A172 (cell line): ENCODE measurements at places on chromosomes 1 and 21.

DNA sequence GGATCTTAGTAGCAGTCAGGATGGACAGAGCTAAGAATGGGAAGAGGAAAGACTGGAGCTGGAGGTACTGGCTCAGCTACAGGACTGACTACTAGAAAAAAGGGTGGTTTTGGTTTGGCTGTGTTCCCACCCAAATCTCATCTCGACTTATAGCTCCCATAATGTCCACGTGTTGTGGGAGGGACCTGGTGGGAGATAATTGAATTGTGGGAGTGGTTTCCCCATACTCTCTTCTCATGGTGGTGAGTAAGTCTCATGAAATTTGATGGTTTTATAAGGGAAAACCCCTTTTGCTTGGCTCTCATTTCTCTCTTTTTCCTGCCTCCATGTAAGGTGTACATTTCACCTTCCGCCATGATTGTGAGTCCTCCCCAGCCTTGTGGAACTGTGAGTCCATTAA lies 466.5 kb upstream of the DEPDC1 start:
- DNase-seq = peak; percentile 77

GRCh38 chr1:247411621-247412327 lies 4.2 kb upstream of the NLRP3 start:
- no peak for DNase-seq

- DNase-seq = no peak
These were observed 35.0 kb upstream of the GRHL3 start for GRCh38 chr1:24284156-24284471.

DNA sequence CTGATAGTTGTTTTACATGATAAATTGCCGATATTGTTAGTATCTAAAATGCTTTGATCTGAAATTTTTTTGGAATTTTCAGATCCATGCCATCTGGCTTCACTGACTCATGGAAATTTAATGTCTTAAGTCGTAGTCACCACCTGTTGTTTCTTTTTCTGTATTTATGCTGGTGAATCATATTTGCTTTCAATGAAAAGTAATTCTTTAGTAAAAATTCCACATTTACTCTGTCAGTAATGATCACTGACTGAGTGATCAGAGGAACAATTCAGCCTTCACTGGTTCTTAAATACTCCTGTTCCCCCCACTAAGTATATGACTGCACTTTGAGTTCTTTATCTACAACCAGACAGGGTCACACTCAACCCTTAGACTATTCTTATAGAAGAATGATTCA lies 185.6 kb upstream of the NRIP1 start:
- DNase-seq = no peak

- no peak for DNase-seq
These were observed 50.4 kb upstream of the GPR37L1 start for GRCh38 chr1:202072211-202072765.

DNA sequence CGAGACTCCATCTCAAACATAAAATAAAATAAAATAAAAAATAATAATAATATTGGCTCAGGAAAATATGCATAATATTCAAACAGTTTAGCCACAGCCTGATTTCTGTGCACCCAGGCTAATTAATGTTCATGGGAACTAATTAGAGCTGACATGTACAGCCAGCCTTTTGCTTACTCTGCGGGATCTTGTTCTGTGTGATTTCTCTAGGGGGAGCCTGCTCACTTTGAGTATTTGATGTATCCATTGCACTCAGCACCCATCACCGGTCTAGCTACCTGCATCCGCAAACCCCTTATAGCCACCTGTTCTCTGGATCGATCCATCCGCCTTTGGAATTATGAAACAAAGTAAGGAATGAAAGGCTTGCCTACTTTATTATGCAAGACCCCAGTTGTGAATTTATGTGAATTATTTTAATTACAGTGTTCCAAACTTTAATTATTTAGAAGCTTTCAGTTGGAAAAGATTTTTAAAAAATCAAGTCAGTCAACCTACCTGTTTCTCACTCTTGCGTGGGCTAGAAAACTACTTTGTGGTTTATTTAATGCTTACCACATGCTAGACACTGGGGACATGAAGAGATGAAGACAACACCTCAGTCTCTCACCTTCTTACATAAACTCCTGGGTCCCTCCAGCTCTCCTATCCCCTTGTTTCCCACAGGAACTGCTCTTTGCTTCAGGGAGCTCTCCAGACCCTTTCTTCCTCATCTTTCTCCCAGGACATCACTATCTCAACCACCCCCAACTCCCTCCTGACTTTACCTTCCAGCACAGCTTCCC lies 25.4 kb downstream of the CFAP57 start:
- DNase-seq = no peak

DNA sequence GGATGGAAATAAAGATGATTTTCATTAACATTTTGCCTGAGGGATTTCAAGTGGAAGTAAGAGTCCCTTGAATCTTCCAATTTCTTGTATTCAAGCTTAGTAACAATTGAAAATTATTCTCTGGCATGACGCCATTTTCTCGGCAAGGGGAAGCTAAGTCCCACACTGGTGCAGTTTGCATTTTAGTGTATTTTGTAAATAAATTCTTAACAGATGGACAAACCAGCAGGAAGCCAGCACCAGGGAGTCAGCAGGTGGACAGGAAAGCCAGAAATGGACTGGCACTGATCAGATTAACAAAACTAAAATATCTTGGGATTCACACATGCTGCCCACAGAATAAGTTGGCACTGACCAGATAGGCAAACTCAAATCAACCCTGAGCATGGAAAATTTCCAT lies 311.3 kb downstream of the LRRIQ3 start:
- no peak for DNase-seq

- no peak for DNase-seq
These were observed 182.7 kb downstream of the AJAP1 start for GRCh38 chr1:4837031-4837600.

- DNase-seq = no peak
These were observed 19.5 kb upstream of the CYP4X1 start for GRCh38 chr1:47003896-47004403.

DNA sequence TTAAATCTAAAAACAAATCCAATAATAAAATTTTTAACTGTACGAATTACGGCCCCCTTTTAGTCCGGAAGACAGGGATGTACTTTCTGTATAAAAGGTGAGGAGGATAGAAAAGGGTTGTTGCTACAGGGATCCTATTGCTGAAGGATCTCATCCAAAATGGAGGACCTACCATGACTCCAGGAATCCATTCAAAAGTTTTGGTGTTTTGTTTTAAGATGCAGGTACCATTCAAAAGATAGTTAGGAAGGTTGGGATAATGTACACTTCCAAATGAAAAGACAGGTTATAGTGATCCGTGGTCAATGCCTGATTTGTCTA lies 1.3 kb upstream of the ENAH start:
- DNase-seq = no peak

DNA sequence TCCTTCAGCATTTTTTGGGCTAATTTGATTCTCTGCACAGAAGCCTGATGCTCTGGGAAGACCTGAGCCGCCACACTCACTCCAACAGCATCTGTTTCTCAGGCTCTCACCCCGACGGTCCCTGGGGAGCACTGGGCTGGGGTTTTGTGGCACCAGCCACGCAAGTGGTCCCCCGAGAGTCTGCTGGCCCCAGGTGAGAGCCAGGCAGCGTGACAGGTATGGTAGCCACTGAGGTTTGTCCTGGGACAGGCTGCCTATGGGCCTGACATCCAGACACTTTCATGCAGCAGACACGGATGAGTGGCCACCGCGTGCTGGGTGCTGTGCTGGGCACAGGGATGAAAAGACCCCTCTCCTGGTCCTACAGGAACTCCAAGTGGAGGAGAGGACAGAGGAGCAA lies 11.0 kb downstream of the AJAP1 start:
- DNase-seq = no peak

DNA sequence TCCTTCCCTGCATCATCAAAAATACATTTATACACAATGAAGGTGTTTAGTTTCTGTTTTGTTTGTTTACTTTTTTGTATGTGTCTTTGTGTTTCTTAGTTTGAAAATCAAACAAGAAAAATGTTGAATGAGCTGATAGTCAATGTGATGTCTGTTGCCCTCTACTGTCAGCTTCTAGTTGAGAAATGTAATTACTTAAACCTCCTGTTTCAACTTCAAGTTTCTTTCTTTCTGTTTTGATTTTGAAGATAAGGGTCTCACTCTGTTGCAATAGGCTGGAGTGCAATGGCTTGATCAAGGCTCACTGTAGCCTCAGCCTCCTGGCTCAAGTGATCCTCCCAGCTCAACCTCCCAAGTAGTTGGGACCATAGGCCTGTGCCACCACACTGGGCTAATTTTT lies 37.5 kb downstream of the SPTA1 start:
- DNase-seq = no peak

DNA sequence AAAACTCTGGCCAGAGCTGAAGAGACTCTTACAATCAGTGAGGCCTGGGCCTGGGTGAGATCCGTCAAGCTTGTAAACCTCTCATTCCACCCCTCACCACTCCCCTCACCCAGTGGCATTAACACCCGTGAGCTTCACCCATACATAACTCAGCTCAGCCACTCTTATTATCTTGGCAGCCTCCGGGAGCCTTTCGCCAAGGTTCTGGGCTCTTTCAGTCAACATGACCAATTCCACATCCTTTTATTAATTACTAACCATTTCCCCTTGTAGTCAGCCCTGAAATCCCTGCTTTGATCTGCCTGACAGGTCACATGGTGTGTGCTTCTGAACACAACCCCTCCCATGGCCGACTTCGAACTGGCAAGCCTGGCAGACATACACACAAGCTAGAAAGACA lies 134.8 kb downstream of the SETD4 start:
- peak; percentile 70 for DNase-seq

GRCh38 chr1:100292711-100293110 lies 26.7 kb downstream of the RTCA start:
- DNase-seq = no peak

DNA sequence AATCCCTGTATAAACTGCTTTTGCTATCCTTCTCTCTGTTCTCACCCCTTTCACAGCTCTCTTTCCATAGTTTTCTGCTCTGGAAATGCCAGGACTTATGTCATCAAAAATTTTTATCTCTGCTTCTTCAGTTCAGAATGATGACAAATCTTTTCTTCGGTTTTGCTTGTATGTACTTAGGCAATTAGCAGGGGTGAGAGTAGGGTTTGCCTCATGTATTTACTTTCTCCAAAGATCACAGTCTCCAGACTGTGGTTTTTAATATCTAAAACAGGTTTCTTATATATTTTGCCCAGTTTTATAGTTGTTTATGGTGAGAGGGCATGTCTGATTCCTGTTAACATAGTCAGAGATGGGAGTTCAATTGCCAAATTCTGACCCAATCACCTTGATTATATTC lies 235.4 kb upstream of the LYPLAL1 start:
- no peak for DNase-seq

- DNase-seq = no peak
These were observed 671.7 kb upstream of the PTBP2 start for GRCh38 chr1:96049759-96050409.

GRCh38 chr1:14135070-14135469 lies 435.1 kb downstream of the PRDM2 start:
- no peak for DNase-seq

DNA sequence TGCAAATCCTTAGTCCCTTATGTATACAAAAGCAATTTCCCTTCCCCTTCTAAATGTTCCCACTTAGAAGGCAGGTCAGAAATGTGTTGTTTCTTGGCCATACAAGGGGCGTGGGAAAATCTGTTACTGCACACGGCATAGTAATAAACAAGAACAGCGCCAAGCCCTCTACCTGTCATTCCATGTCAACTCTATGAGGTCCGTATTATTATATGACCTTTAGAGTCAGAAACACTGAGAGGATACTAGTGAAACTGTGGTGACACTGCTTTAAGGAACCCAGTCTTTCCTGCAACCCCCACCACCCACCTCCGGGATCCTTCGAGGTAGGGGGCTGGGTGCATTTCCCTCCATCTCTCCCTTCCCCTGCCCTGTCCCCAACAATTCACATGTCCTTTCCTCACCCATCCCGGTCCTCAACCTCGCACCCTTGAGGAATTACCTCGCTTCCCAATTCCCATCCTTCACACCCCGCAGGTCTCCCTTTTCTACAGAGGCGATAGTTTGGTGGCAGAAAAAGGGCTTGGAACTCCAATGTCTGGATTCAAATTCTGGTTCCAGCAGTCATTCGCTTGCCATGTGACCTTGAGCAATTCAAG lies 647 bp downstream of the SDHB start:
- DNase-seq = no peak

GRCh38 chr1:23791516-23792047 lies 637 bp downstream of the LYPLA2 start:
- DNase-seq = no peak

DNA sequence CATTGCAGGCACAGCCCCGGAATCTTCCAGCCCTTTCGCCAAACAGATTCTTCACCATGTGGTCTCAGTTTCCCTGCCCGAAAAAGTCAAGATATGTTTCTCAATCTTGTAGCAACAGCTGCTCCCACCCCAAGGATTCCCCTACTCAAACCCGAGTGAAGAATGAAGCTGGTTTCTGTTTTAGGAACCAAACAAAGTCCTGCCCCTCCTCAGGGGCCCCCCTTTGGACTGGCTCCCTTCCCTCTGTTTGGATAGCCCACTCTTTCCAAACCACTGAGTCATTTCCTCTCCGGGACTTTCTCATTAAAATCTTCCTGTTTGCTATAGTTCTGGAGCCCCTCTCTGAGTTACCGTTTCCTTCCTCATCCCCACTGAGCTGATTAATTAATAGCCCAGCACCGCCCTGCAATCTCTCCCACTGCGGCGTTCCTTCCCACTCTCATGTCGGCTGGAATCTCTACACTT lies 100.9 kb downstream of the TSEN15 start:
- DNase-seq = peak; percentile 40

- DNase-seq = no peak
These were observed 224.5 kb upstream of the NFIA start for GRCh38 chr1:60857851-60858250.

DNA sequence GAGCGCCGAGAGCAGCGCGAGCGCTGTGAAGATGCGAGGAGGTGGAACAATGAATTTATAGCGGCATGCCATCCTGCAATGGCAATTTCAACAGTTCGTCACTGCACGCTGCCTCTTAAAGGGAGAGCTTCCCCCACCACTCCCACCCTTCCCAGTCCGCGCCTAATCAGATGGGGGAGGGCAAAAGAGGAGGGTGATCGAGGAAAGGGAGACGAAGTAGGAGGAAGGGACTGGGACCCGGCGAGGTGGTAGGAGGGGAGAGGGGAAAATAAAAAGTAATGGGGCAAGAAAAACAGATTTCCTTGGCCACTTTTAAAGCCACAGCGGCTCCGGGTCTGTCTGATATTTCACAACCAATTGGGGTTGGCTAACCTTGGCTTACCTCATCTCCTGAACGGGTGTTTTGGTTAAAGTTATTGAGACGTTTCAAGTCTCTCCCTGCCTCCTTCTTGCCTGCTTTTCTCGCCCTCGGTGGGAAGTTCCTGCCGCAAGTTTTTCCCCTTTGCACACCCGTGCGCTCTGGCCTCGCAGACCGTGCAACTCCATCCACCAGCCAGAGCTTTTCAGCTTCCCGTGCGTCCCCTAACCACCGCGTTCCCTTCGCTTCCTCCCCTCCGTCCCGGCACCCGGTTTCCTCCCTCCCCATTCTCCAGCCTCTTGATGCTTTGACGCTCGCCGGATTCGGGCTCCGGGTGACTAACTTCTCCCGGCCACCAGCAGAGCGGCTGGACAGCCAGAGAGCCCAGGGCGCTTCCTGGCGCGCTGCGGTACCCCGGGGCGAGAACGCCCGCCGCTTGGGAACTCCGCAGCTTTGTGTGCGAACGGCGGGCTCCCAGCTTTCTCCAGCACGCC lies at the start of gene ADAMTS5:
Gene ADAMTS5 (minus strand): TSS at position 27 of the 852 bp plus-strand sequence. CDS start 697 bp downstream, outside the sequence.
- DNase-seq = peak; percentile 38

- no peak for DNase-seq
These were observed 862 bp upstream of the SGIP1 start for GRCh38 chr1:66532798-66533783.
